Smooth muscle cell of the brain vasculature (primary cell): ENCODE measurements at places on chromosomes 3 and 15.

DNA sequence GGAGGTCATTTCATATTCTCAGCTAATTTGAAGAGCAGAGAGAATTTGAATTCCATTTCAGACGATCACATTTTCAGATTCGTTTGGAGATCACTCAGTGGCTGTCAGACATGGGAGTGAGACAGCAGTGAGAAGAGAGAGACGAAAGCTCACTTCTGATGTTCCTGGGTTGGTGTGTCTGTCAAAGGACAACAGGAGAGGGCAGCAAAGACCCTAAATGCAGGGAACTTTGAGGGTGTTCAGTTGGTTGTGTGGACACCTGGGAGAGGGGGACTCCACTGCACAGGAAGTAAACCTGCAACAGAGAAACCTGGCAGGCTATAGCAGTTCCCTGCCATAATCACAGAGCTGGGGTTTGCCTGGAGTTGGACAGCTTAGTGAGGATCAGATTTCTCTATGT is 675.1 kb downstream of the SQOR start:
- no peak for DNase-seq

- DNase-seq: no peak
These were observed 53.5 kb downstream of the BFSP2 start for GRCh38 chr3:133453383-133453782.

DNA sequence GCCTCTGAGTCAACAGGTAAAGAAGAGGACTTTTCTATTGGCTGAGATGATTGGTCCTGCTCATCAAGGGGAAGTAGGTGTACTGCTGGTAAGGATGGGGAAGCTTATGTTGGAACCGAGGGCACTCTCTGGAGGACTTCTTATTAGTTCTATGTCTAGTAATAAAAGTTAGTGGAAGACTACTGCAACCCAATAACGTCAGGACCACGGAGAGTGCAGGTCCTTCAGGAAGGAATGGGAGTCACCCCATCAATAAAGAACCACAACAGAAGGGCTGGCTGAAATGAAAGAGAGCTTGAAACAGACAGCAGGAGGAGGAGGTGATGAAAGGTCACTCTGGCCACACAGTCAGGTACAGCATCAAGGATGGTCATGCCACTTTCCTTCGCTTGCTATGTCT is 68.8 kb upstream of the PRR23E start:
- DNase-seq: no peak

GRCh38 chr15:93072411-93073394 is 16.3 kb downstream of the RGMA start:
- peak; percentile 44 for DNase-seq

DNA sequence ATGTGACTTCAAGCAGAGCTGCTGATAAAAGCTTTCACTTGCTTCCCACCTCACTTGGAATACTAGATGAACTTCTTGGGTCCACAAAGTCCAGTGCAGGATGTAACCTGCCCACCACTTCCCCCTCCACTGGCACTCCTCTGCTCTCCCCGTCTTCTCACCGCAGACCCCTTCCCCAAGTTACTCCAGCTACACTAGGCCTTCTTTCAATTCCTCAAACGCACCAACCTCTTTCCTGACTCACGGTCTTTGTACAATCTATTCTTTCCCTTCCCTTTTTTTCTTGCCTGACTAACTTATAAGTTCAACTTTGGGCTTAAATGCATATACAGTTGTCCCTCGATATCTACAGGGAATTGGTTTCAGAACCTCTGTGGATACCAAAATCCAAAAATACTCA is 5.2 kb upstream of the ATP13A3 start:
- no peak for DNase-seq

- DNase-seq: no peak
These were observed 210.0 kb downstream of the MYRIP start for GRCh38 chr3:40019376-40019775.

- DNase-seq: no peak
These were observed 17.9 kb upstream of the ADIPOQ start for GRCh38 chr3:186824430-186825139.
